ENCODE measurements at places on chromosomes 5 and 9. TPM values are rescaled to one million over a fixed set of nuclear protein-coding genes. Genes with fewer than 3 reads are reported as not detected.

The CBY3 gene
- 2.3 TPM for polyA plus RNA-seq

The ADAMTSL2 gene
- 8.6 TPM for polyA plus RNA-seq

The PLEKHG4B gene
- polyA plus RNA-seq = 15.7 TPM

The PTGS1 gene
- 3.0 TPM for polyA plus RNA-seq

The FAF2 gene
- polyA plus RNA-seq = 38.0 TPM

The LRRC19 gene
- 0.44 TPM for polyA plus RNA-seq

The VDAC1 gene
- 230 TPM for polyA plus RNA-seq
